Amniotic stem cell (primary cell): ENCODE measurements at places on chromosomes 16 and 17.

GRCh38 chr17:63173903-63174302, 207.9 kb downstream of the TANC2 start:
- no peak for DNase-seq

DNA sequence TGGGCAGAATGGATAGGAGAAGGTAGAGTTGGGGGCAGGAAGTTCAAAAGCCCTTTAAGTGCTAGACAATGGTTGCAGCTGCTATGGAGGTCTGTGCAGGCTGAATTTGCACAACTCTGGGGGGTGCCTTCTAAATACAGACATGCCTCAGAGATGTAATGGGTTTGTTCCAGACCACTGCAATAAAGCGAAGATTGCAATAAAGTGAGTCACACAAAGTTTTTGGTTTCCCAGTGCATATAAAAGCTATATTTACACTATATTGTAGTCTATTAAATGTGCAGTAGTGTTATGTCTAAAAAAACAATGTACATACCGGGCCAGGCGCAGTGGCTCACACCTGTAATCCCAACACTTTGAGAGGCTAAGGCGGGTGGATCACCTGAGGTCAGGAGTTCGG, 60.5 kb upstream of the MYOCD start:
- DNase-seq = no peak

- DNase-seq = no peak
These were observed 7.1 kb upstream of the KRT9 start for GRCh38 chr17:41578971-41579370.

- no peak for DNase-seq
These were observed 13.8 kb downstream of the UNC13D start for GRCh38 chr17:75830164-75831031.

GRCh38 chr16:84785843-84786581, 33.8 kb upstream of the CRISPLD2 start:
- no peak for DNase-seq

GRCh38 chr16:89117227-89117974, 23.7 kb downstream of the ACSF3 start:
- DNase-seq = no peak

- DNase-seq = no peak
These were observed 146.2 kb downstream of the ENGASE start for GRCh38 chr17:79220713-79221291.

DNA sequence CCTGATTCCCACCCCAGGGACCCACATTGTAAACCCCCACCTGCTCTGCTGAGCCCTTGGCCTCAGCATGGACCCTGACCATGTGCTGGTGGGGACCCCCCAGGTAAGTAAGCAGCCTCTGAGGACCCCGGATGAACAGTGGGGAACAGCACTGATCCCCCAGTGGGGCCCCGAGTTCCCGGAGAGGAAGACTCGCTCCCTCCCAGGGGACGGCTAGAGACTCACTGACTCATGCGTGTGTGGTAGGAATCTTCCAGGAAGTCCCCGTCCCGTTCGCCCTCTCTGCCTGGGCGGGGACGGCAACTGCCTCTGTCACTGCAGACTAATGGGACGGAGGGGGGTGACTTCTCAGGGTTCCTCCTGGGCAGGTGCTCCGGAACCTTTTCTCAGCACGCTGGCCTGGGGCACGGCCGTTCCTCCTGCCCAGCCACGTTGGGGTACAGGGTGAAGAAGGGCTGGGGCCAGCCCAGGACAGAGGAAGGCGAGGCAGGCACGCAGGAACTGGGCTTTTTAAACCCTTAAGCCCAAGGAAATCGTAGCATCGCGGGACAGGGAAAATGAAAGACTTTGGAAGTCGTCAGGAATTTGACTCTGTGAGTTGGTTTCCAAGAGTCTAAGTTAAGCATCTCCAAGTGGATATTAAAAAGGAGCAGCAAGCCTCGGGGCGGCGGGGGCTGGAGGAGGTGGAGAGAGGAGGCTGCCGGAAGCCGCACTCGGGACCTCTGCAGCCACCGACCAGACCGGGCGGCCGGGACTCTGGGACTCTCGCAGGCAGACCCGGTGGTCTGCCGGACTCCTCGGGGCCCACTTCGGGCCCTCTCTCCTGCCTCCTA, 178.7 kb downstream of the SEC14L1 start:
- DNase-seq = peak; percentile 87

DNA sequence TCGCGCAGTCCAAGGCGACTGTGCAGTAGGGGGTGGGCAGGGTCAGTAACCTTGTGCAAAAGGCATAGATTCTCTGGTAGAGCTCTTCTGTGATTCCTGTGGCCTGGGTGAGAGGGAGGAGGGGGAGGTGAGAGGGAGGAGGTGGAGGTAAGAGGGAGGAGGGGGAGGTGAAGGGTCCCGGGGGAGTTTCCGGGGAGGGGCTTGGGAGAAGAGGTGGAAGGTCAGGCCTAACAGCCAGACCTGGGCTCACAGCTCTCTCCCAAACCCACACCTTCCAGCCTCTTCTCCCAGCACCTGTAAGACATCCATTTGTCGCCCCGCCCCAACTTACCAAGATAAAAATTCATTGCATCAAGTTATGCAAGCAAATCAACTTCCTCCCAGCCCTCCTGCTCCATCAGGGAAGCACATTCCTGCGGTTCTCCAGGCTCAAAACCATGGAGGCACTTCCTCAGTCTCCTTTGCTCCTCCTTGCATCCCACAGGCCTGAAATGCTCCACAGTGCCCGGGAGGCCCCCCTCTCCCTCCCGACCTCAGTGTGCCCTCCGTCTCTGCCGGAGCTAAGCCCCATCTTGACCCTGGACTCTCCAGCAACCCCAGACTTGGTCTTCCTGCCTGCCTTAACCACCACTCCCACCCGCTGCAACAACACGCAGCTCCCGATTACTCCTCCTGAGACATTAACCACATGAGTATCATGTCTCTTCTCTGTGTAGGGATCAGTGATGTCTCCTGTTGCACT, 30.5 kb downstream of the PIK3R6 start:
- no peak for DNase-seq

DNA sequence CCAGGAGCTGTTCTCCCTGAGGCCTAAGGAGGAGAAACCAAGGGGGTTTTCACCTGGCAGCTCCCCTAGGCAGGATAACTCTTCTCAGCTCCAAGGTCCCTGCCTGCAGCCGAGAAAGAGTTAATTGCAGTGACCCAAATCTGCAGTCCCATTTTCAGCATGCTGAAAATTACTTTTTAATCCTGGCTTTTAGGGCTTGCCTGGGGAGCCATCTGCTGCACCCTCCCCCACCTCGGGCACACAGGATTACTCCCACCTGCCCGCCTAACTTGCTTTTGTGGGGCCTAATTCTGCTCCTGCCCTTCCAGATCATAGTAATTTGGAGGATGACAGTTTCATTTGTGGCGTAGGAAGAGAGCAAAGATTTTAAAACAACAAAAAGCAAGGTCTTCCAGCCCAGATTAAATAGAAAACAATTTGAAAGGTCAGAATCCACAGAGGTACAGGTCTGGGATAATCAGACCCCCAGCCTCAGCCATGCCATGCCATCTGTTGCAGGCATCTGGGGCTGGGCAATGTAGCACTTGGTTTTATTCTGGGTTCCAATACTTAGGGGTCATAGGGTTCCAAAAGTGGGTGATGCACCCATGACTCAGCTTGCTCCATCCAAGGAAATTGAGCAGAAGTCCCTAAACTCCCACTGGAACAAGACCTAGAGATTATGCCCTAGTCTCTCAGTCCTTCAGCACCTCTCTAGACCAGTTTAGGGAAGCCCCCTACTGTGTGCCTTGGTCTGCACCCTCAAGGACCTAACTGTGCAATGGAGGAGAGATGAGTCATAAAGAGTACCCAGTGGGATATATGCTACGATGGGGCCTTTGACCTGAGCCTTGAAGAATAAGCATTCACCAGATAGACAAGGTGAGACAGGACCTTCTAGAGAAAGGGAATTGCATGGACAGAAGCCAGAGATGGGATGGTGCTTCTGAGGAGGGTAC, 64.5 kb upstream of the NLK start:
- no peak for DNase-seq

DNA sequence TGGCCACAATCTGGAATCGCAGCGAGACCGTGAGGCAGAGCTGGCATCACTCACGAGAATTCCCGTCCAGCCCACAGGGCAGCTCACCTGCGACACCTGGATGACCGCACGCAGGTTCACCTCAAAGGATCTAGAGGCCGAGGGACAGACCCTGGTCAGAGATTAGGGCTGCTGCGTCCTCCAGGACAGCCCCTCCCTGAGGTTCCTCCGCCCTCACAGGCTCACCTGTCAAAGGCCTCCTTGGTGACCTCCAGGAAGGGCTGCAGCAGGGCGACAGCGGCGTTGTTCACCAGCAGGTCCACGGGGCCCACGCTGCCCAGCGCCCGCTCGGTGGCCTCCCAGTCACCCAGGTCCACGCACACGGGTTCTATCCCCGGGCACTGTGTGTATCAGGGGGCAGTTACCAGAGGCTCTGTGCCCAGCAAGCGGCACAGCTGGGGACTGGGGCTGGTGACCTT, 834 bp downstream of the DCXR start:
- DNase-seq = no peak

GRCh38 chr17:39939588-39940419, 12.3 kb downstream of the LRRC3C start:
- peak; percentile 74 for DNase-seq

GRCh38 chr16:85477801-85478363, 135.2 kb upstream of the GSE1 start:
- no peak for DNase-seq

GRCh38 chr16:62741692-62742091, 705.5 kb upstream of the CDH8 start:
- no peak for DNase-seq

DNA sequence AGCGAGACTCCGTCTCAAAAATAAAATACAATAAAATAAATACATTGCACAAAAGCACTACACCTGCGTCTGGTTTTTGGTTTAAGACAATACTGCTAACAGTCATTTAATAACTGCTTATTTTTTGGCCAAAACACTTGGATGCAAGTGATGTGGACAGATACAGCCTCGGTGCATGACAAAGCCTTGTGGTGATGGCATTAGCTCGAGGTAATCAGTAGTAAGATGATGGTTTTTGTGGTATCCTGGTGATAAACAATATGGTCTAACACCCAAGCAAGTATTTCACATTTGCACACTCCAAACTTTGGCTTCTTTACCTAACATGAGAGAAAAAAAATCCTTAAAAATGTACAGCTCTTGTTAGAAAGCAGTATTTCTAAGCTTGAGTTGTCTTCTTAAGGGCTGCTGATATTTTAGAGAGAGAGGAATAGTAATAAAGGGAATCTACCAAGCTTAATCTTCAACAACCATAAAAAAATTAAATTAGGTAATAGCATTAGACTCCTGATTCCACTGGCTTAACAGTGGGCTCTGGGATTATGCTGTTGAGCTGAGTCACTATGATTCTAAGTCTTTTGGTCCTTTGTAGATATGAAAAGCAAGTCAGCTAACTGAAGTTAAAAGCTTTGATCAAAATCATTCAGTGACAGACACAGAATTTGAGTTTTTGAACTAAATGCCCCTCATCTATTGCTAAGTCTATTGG, 111.1 kb downstream of the VPS53 start:
- no peak for DNase-seq

DNA sequence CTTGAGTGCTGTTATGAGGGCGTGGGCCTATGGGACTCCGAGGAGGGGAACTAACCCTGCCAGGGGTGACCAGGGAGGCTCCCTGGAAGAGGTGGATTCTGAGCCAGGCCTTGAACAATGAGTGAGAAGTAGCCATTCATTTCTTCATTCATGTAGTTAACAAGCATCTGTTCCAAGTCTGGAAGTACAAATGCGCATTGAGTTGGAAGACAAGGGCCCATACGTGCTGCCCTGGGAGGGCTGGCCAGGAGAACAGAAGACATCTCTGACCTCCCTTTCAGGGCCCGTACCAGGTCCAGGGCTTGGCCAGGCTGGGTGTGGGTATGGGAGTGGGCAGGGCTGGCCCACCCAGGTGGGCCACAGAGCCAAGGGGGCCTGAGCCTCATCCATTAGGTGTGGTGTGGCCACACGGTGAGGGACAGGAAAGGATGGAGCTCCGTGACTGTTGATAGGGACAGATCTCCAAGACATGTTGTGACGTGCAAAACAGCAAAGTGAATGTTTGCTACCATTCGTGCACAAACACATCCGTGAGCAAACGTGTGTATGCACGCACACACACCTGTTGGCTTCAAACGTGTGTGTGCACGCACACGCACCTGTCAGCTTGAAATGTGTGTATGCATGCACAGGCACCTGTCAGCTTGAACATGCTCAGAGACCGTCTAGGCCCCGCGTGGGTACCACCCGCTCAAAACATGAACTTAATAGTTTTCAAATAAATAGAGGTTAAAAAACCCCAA, 46.8 kb downstream of the ZDHHC7 start:
- no peak for DNase-seq
